ENCODE measurements at places on chromosomes 13 and 19.

GRCh38 chr19:53518716-53519115, 19.2 kb upstream of the ZNF331 start:
- no peak for DNase-seq

- DNase-seq, result no peak
Measured at GRCh38 chr13:110299283-110299840, 7.6 kb downstream of the COL4A1 start.

- no peak for DNase-seq
Measured at GRCh38 chr13:82506805-82507414, 1375.4 kb downstream of the SLITRK1 start.

GRCh38 chr13:25881971-25882451, 169.8 kb downstream of the SHISA2 start:
- no peak for DNase-seq

GRCh38 chr13:94389604-94390351, 89.7 kb downstream of the DCT start:
- DNase-seq, result no peak

DNA sequence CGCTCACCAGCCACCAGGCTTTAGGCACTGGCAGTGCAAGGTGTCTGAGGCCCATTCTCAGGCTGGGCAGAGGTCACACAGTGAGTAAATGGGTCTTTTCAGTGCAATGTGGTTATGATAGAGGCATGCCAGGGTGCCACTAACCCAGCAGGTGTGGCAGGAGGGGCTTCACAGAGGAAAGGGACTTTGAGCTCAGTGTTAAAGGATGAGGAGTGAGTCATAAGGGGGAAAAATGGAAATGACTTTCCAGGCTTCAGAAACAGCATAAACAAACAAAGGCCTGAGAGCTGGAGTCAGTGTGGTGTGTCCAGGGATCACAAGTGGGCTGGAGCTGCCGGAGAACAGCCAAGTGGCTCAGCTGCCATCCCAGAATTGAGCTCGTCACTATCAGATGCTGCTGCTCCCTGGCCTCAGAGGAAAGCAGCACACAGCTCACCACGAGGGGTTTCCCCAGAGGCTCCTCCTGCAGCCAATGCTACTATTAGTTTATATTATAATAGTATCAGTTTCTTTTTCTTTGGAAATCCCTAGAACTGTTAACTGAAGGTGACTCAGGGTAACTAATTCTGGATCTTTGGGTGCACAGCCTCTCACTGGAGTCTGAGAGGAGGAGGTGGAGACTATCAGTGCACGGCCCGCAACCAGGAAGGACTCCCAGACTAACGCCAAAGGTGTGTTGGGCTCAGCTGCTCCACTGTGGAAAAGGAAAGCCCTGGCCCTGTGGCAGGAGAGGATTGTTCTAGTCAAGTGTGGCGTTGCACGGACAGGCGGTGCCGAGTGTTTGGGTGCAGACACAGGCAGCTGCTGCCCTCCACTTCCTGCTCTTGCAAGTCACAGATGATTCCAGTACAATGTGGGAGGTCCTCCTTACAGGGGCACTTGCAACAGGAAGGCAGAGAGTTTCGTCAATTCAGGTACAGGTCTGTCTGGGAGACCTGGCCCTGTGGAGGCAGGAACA, 39.5 kb downstream of the DHRS12 start:
- peak; percentile 46 for DNase-seq

- DNase-seq, result no peak
Measured at GRCh38 chr13:99265821-99266426, 7.7 kb upstream of the GPR18 start.

GRCh38 chr13:110162866-110163658, 143.9 kb downstream of the COL4A1 start:
- DNase-seq, result no peak

GRCh38 chr19:35562336-35562735, 1.1 kb downstream of the ATP4A start:
- no peak for DNase-seq

- no peak for DNase-seq
Measured at GRCh38 chr13:36157480-36157879, 26.3 kb upstream of the DCLK1 start.

GRCh38 chr19:56270676-56271075, 1.9 kb upstream of the EDDM13 start:
- DNase-seq, result no peak

GRCh38 chr13:40063703-40064102, 408.2 kb downstream of the COG6 start:
- no peak for DNase-seq

DNA sequence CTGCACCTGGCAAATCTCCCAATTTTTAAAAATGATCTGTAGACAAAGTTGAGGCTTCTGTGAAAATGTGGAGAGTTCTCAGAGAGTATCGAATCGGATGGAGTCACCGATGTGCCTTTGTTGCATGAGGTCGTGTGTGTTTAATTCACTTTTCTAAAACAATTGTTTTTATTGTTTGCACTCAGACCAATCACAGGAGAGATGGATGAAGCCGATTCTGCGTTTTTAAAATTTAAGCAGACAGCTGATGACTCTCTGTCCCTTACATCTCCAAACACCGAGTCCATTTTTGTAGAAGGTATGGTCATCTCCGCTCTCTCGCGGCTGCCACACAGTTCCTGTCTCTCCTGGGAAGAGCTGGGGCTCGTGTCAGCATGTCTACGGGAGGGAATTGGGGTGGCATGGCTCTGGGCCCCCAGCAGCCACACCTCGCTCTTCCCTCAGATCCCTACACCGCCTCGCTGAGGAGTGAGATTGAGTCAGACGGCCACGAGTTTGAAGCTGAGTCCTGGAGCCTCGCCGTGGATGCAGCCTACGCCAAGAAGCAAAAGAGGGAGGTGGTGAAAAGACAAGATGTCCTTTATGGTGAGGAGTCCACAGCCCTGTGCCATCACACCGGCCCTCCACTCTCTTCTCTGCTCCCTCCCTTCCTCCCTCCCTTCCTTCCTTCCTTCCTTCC, 47.2 kb downstream of the PEX11G start:
- no peak for DNase-seq

DNA sequence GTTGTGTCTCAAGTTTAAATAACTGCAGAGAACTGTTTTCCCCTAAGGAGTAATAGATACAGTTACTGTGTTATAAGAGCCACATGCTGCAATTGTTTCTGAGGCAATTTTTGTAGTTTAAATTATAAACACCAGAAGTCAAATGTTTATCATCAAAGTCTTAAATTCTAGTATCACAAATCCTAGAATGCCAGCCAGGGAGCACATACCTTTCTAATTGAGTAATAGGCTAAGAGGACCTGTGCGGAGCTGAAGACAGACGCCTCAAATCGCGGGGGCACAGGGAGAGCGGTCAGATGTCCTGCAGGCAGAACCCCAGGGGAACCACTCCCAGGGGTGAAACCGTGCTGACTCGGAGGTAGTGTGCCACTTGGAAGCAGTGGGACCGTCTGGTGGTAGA, 65.2 kb upstream of the TNFRSF19 start:
- no peak for DNase-seq

- no peak for DNase-seq
Measured at GRCh38 chr19:8641221-8641907, 10.9 kb downstream of the NFILZ start.

DNA sequence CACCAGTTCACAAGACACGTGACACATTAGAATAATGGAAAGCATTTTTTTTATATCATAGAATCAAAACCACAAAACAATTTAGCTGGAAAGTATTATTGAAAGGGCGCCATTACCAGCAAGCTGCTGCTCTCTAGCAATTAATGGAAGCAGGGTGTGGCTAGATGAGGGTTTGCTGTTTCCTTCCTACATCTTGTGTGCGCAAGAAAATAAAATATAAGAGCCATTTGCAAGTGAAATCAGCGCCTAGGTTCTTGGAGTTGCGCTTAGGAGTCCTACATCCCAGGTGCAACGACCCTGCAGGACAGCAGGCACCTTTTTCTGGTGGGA, 140.9 kb downstream of the ZNF536 start:
- DNase-seq, result no peak

DNA sequence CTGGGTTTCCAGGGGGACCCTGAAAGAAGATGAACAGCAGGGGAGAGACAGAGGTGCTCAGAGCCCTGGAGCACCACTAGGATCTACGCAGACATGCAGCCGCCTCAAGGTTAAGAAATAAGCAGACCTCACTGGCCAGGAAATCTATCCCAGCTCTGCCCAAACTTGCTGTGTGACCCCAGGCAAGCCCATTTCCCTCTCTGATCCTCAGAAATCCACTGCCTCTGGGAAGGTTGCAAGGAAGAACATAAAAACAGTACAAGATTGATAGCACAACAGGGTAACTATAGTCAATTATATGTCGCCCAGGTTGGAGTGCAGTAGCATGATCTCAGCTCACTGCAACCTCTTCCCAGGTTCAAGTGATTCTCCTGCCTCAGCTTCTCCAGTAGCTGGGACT, 20.8 kb downstream of the COL5A3 start:
- DNase-seq, result no peak

DNA sequence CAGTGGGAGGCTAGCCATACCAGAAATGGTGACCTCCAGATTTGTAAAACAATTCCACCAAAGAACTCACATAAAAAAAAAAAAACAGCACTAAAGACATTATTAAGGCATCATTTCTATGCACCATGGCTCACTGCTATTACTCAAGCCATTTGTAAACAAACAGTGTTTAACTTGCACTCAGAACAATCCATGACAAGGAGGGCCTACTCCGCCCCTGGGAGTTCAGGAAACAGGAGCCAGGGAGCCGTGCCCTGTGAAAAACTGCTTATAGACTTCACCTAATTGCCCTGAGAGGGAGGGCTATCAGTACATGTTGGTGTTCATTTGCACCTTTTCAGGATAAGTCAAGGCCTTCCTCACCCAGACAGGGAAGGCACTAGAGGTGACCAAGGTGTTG, 103.2 kb downstream of the ZNF429 start:
- no peak for DNase-seq

GRCh38 chr13:99979453-99980200, 2.0 kb upstream of the ZIC2 start:
- no peak for DNase-seq

DNA sequence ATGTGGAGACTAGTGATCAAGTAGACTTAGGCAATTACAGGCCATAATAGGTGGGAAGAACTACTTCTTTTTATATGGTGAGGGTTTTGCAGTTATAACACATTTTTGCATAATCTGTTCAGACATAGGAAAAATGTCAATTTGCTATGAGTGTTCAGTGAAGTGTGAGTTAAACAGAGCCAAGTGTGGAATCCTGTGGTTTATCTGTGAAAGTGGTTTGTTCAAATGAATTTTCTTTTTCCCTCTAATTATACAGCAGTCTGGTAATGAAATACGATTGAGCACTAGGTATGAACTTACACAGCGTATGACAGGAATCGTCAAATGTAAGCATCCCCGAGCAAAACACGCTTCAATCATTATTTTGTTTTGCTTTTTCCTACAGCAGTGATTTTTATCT, 178.3 kb downstream of the STK24 start:
- no peak for DNase-seq

DNA sequence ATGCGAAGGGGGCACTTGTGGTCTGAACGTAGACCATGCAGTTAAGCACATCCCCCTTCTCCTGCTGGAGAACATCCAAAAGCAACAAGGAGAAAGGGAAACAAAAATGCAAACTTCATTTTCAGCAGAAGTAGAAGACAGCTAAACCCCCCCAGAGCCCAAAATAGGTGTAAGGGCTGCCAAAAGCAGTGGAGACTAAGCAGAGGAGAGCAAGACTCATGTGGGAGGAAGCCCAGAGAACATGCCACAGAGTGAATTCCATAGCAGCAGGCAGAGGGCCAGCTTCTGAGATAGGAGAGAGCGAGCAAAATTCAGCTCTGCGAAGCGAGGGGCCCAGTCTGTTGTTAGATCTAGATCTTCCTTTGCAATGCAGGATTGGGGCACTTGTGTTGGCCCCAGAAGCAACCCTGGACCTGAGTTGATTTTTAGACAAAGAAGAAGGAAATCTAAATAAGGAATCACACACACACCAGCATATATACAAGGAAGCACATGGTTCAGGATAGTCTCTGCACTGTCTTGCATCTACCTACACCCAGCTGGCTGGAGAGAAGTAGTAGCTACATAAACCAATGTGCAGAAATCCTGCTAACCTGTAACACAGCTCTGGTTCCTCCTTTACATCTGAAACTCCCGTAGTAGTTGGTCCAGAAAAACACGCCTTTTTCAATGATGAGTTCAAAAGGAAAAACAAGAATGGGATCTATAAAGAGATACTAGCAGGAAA, 199.6 kb downstream of the SPRY2 start:
- no peak for DNase-seq

DNA sequence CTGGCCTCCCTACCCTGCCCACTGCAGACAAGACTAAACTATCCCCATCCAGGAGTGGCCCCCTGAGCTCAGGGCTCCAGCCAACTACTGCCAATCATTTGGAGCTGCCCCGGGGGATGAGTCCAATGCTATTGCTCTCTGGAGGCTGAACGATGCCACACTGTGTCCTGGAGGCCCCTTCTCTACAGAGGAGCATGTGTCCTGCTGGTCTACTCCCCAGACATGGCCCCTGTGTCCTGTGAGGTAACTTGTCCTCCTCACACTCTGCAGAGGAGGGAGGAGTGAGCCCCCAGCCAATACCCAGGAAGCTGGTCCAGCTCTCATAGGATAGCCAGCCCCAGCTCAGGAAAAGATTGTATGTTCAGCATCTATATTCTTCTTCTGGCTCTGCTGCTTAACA, 159.1 kb upstream of the GPR12 start:
- no peak for DNase-seq

- DNase-seq, result peak; percentile 27
Measured at GRCh38 chr19:47229676-47230053, 1.3 kb downstream of the BBC3 start.

DNA sequence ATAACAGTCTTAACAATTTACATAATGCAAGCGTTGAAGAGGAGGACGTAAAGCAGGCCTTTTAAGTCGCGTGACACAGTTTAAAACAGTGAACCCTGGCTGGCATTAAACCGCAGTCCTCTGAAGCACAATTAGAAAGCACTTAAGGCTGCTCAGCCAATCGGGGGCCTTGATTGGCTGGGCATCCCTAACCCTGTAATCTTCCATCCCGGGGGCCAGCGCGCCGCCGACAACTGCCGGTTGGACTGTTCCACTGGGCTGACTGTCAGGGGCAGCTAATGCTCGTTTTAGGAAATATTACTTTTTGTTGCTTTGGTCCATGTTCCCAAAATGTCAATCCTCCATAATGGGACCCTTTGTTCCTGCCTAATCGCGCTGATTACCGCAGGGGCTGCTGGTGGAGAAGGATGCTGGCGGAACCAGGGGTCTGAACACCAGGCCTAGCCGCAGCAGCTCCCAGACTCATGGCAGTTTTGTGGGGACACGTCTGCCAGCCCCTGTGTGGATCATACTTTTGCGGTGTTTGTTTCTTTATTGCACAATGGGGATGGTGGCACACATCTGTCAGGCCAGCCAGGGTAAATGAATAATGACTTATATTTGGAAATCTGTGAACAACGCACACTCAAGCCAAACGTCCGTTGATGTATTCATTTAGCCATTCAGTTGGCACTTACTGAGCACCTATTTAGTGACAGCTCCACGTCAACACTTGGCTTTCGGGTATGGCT, 127.1 kb upstream of the SPACA7 start:
- no peak for DNase-seq
